GOT3 (cell line): ENCODE measurements at places on chromosomes 12 and 14.

- no peak for DNase-seq
These were observed 32.9 kb downstream of the DMAC2L start for GRCh38 chr14:50344876-50345563.

DNA sequence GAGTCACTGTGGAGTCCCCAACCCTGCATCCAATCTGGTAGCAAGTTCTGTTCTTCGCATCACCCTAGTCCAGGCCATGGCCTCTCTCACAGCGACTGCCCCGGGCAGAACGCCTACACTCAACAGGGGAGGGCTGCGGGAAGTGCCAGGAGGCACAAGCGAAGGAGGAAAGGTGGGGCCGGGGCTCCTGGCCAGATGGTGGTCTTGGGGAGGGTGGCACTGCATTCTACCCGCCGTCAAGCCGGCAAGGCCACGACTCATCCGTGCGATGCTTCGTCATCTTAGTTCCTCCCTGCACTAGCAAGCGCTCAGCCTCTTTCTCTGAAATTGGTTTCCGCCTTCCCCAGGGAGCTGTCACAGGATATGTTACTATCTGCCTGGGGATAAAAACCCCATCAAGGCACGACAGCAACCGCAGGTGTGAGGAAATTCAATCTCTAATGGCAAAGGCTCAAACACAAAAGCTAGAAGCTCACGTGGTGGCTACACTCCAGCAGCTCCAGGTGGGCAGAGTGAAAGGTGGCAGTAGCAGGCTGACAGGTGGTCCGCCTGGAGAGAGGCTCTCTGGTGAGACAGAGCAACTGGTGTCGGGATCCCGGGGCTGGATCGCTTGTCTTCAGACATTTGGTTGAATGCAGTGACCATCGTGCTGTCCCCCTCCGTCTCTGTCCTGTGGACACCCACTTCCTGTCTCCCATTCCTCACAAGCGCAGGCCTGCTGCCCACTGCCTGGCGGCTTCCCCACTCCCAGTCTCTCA, 34.1 kb downstream of the ACADS start:
- no peak for DNase-seq

GRCh38 chr14:68413509-68413908, 379.4 kb downstream of the ZFP36L1 start:
- no peak for DNase-seq

- no peak for DNase-seq
These were observed 33.4 kb upstream of the BHLHE41 start for GRCh38 chr12:26158078-26158764.

- no peak for DNase-seq
These were observed 14.5 kb downstream of the OAS2 start for GRCh38 chr12:112992541-112993398.

DNA sequence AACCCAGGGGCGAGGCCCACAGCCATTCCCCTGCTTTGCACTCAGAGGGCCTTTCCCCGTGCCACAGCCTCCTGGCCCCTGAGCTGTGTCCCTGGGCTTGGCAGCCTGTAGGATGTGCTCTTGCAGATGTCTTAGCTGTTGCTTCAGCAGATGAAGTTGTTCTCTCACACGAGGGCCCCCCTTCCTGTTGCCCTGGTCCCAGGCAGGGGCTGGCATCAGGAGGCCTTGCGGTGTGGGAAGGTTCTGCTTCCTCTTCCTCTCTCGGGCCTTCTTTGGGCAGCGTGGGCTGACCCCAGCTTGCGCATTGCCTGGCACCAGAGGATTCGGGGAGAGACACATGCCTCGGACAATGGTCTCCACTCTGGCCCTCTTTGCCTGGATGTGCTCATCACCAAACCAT, 12.7 kb downstream of the PROX2 start:
- no peak for DNase-seq

GRCh38 chr12:76533331-76533730, 26.2 kb downstream of the OSBPL8 start:
- DNase-seq, result no peak

DNA sequence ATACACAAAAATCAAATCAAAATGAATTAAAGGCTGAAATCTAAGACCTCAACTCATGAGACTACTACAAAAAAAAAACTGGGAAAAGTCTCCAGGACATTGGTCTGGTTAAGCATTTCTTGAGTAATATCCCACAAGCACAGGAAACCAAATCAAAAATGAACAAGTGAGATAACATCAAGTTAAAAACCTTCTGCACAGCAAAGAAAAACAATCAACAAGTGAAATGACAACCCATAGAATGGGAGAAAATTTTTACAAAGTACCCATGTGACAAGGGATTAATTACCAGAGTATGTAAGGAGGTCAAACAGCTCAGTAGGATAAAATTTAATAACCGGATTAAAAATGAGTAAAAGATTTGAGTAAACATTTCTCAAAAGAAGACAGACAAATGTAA, 338.7 kb downstream of the SLC16A7 start:
- DNase-seq, result no peak

DNA sequence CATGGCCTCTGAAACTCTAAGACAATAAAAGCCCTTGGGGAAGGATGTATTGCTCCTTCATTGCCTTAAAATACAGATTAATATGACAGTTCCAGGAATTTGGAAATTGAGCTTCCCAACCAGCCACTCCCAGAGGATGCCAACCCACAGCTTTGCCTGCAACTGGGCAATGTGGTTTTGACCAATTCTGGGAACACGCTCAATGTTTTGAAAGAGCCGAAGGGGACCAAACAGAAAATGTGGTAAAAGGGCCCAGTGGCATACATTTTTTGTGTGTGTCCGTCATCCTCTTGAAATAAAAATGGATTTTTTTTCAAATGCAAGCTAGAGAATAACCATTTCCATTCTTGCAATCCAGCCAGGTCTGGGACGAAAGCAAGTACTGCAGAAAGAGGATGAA, 88.3 kb upstream of the PLEKHG7 start:
- DNase-seq, result peak; percentile 15

DNA sequence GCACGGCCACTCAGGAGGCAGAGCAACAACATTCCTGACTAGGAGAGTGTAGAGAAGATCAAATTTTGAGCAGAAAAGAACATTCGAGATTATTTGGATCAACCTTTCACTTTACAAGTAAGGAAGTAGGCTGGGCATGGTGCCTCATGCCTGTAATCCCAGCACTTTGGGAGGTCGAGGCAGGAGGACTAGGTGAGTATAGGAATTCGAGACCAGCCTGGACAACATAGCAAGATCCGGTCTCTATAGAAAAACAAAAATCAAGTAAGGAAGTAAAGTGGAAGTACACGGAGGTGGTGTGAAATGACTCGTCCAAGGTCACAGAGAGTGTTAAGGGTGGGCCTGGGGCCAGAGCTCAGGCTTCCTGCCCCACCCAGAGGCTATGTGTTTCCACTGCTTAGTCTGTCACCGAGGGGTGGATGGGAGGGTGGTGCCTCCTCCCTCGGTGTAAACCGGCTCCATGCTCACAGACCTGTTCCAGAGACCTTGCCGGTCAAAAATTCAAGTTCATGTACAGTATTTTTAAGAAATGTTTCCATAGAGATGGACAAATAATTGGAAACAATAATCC, 51.9 kb downstream of the MAP1LC3B2 start:
- DNase-seq, result no peak

GRCh38 chr14:39621678-39622077, 189.4 kb upstream of the FBXO33 start:
- no peak for DNase-seq

DNA sequence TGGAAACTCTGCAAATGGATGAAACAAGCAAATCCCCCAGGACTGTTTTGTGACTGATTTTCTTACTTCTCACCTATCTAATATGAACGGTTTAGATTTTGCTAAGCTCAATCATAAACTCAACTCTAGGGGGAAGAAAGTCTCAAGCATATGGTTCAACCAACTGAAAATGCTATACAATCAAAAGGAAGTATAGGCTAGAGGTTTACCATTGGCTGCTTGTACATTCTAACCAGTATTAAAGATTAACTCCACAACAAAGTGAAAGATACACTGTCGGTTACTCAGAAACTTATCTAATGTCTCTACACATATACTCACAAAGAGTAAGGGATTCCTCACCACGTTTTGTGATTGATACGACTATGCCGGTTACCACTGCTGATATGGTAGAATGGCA, 281.8 kb upstream of the SOX5 start:
- no peak for DNase-seq

- no peak for DNase-seq
These were observed 164.3 kb upstream of the TMPO start for GRCh38 chr12:98351089-98351488.

DNA sequence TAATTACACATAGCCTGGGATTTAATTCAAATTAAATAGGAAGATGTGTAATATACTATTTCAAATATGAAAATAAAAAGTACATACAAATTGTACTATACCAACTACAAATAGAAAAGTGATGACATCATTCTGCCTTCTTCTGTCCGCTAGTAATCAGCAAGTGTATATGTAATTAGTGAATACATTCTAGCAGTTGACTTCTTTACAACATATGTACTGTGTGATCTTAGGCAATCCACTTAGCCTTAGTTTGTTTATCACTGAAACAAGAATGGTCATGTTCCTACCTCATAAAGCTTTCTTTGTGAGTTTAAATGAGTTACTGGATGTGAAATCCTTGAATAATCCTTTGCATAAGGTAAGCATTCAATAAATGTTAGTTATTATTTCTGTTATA, 7.8 kb upstream of the LUM start:
- DNase-seq, result no peak

DNA sequence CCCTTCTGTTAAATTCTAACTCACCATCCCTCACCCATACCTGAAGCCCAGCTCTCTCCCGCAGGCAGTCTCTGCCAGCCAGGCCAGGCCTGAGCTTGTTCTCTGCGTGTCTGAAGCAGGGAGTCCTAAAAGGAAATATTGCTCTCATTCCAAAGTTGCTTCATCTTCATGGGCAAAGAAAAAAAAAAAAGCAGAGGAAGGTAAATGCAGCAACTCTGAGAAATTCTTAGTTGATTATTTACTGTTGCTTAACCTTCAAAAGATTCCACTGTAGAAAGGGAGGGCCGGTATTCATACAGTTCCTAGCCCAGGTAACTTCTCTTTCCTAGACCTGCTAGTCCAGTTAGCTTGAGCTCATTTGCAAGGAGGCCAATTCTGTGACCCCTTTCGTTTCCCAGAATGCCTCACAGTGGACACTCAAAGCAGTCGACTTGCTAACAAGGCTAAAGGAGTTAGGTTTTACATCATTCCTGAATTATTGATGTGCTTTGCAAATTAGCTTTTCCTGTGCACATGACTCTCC, 193.5 kb upstream of the EEA1 start:
- DNase-seq, result no peak

GRCh38 chr14:96393071-96393691, 1.3 kb downstream of the AK7 start:
- DNase-seq, result no peak

- no peak for DNase-seq
These were observed 51.9 kb downstream of the TESPA1 start for GRCh38 chr12:54932691-54933090.

- DNase-seq, result no peak
These were observed 17.0 kb downstream of the PSEN1 start for GRCh38 chr14:73153272-73153671.

GRCh38 chr12:120534703-120535655, 823 bp downstream of the RNF10 start:
- no peak for DNase-seq

- DNase-seq, result no peak
These were observed at the start of gene RHOF for GRCh38 chr12:121793440-121793837. Gene RHOF, minus strand, starts transcription at chr12:121793688. Its CDS starts 55 bp downstream, at chr12:121793633.

GRCh38 chr12:115569345-115570068, 708.0 kb downstream of the MED13L start:
- DNase-seq, result no peak

- DNase-seq, result no peak
These were observed 67.3 kb upstream of the FUT8 start for GRCh38 chr14:65345266-65345665.

- no peak for DNase-seq
These were observed 70.7 kb upstream of the GALNT9 start for GRCh38 chr12:132400011-132400641.

DNA sequence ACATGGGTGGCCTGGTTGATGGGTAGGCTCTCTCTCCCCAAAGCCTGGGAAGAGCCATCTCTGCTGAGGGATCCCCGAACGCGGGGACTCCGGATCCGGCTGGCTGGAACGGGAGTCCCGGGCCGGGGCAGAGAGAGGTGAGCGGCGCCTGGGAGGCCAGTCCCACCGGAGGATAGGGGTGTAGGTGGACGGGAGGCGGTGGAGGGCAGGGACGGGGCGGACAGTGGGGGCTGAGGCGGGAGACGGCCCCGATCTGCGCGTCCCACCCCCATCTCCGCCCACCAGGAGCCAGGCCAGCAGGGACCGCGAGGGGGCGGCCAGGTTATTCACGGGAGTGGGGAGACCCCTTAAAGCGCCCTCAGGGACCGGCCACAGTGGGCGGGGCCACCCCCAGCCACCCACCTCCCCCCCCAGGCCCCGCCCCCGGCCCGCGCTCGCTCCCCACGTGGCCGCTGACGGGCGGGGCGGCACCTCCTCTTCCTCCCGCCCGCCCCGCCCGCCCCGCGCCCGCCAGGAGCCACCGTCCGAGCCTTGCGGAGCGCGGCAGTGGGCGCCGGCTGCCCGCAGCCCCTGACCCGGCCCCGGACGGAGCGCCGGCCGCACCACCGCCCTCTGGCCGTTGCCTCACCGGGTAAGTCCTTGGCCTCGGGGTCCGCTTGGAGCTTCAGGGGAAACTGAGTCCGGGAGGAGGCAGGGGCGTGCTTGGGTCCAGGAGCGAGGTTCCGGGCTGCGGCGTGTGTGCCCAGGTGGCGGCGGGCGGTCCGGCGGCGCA, at the start of gene INF2:
INF2 (plus strand) TSS at position 510 of the 772 bp plus-strand sequence. CDS start 11,748 bp downstream, outside the sequence.
- no peak for DNase-seq

DNA sequence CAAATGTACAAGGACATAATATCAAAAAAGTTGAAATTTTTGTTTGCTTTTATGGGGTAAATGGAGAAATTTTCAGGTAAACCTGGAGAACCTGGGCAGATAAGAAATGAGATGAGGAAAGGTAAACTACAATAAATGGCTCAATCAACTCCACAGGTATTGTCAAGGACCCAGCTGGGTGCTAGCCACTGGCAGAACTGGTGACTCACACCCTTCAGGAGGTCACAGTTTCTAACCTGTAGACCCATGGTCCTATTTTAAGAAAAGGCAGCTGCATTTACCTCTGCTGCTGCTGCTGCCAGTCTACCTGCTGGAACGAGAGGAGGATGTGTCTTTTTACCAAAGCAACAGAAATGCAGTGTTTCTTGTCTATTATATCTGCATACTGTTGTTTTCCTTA, 226.6 kb downstream of the ALG10B start:
- no peak for DNase-seq

GRCh38 chr14:100816950-100817901, 8.7 kb upstream of the MEG3 start:
- DNase-seq, result no peak

DNA sequence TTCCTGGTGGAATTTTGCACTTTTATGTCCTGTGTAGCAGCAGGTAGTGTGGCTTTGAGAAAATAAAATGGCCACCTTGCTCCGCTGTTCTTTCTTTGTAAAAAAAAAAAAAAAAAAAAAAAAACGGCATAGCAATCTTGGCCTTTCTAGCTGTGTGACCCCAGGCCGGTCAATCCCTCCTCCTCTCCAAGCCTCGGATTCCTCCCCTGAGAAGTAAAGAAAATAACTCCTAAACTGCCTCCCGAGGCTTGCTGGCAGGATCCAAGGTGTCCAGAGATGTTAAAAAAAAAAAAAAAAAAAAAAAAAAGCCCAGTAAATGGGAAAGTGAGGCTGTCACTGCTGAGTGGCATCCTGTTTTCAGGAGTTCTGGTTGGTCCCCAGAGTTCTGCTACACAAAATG, 23.9 kb upstream of the MAP1LC3B2 start:
- no peak for DNase-seq

- DNase-seq, result no peak
These were observed 36.6 kb downstream of the SFSWAP start for GRCh38 chr12:131747276-131748177.

- DNase-seq, result no peak
These were observed 1815.8 kb upstream of the FLRT2 start for GRCh38 chr14:83714151-83714550.

GRCh38 chr12:76980196-76980595, 85.2 kb downstream of the E2F7 start:
- DNase-seq, result no peak
